ENCODE measurements at places on chromosomes 1 and 21.
A peak's percentile ranks its signal among the peaks of the same experiment; 100 is the strongest.

GRCh38 chr1:221449801-221450470 lies 292.0 kb downstream of the DUSP10 start:
- DNase-seq = no peak

GRCh38 chr1:18190598-18190997 lies 83.0 kb downstream of the IGSF21 start:
- no peak for DNase-seq

DNA sequence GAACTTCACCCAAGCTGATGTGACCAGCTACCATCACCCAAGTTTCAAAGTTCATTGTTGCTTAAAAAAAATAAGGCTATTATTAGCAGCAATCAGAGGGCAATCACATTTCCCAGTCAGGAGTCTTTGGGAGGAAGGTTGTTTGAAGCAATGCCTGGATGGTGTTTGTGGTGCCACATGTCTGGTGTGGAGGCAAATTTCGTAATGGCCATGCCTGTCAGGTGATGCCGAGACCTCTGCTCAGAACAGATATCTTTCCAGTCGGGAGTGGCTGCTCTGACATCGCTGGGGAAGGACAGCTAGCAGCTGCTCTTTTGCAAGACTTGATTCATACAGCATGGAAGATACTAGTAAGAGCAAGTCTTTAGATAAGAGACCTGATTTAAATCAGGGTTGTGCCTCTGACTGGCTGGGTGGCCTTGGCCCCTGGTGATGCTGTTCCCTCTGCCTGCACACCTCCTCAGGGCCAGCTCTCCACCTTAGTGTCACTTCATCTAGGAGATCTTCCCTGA lies 187.8 kb upstream of the JUN start:
- DNase-seq = no peak

GRCh38 chr1:241485554-241485992 lies 34.0 kb downstream of the FH start:
- DNase-seq = no peak

DNA sequence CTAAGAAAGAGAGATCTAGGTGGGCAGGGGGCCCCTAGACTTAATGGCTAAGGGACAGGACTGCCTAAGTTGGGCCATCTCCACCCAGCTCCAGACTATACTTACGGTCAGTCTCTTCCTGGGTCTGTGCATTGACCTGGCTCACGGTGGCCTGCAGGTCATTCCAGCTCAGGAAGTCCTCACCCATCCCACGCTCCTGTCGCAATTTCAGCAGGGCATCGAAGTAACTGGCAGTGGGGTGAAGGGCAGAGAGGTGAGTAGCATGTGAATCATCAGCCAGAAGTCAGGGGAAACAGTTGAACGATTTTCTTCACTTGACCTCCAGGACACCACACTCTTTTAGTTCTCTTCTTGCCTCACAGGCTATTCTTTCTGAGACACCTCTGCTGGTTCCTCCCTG lies 20.5 kb downstream of the IQGAP3 start:
- no peak for DNase-seq

GRCh38 chr1:40476924-40477677 lies at the start of gene ZFP69:
ZFP69 (plus strand) TSS chr1:40477290; CDS start chr1:40479362, 2,072 bp downstream.
- DNase-seq = peak; percentile 76

DNA sequence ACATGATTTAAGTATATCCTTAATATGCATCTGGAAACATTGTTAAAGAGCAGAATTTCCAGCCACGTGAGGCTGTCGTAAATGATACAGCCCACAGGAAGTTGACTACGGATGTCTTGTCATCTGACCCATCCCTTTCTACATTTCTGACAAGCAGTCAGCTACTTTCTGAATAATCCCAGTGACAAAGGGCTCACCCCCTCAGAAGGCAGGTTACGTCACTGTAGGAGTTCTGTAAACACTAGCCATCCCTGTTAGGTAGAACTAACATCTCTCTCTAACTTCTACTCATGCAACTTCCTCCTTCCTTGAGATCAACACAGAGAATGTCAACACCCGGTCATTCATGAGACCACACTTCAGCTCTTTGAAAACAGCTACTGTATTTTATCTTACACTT lies 259.2 kb downstream of the GREM2 start:
- DNase-seq = no peak

DNA sequence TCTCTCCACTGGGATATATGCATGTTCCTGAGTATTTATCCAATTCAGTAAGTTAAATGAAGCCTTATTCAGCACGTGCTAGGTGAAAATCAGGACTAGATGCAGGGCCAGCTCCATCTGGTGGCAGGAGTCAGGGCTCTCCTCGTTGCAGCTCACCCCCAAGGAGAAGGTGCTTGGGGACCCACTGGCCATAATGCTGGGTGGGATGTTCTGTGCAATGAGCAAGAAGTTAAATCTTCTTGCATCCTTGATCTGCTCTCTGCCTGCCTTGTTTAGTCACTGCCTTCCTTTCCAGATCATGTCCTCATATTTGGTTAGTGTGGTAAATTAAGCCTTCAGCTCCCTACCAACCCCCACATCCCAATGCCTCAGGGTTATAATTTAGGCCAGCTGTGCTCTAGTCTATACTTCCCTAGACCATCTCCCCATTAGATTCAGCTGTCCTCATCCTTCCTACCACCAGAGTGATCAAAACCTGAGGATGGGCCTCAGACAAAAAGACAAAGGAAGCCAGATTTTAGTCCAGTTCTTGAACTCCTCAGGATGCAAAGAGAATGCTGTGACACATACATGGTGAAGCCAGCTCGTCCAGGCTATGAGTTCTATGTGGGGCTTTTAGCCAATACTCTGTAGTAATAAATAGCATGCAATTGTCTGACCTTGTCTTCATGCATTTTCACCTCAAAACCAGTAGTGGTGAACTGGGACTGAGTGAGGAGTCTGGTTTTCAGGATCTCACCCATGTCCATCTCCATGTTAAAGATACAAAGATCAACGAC lies 55.9 kb downstream of the SEC16B start:
- DNase-seq = no peak

DNA sequence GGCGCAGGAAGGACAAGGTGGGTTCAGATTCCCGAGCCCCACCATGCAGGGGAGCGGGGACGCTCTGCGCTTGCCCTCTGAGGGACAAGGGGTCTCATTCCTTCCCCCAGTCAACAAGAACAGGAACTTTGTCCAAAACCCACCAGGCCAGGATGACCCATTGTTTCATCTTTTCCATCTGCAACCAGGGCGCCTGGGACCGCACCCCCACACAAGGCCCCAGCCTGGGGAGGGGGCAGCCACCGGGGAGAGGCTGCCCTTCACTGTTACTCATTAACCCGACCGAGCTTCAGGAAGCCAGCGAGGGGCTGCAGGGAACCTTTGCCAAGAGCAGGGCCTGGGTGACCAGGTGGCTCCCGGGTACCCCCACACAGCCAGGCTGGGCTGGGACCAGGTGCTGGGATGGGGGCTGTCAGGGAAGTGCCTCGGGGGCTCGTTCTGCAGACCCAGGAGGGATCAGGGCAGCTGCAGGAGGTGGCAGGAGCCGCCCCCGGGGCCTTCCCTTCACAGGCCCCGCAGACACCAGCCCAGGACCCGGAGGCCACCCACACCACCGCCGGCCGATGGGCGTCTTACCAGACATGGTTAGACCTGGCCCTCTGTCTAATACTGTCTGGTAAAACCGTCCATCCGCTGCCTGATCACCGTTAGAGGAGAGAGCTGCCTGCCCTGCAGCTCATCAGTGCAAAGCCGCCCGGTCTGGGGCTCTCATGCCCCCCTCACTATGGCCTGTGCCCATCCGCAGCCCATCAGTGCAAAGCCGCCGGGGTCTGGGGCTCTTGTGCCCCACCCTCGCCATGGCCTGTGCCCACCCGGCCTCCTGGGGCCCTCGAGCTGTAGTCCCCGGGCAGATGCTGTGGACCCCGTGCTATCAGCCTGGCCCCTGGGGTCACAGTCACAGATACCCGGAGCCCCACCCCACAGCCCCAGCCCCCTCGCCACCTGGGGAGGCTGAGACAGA lies 4.9 kb upstream of the TTLL10 start:
- DNase-seq = no peak

DNA sequence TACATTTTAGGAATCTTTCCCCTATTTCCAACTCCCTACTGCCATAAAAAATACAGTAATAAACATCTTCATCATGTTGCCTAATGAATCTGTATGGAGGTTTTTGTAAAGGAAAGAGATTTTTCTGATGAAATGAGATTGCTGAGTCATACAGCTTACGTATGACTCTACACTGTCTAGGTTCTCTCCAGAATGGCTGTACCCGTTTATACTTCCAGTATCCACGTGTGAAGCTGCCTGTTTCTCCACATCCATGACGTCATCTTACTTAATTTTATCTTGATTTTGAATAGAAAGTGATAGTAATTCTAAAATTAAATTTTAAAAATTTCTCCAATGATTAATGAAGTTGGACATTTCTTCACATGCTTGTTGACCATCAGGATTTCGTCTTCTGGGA lies 103.7 kb downstream of the COQ8A start:
- no peak for DNase-seq

DNA sequence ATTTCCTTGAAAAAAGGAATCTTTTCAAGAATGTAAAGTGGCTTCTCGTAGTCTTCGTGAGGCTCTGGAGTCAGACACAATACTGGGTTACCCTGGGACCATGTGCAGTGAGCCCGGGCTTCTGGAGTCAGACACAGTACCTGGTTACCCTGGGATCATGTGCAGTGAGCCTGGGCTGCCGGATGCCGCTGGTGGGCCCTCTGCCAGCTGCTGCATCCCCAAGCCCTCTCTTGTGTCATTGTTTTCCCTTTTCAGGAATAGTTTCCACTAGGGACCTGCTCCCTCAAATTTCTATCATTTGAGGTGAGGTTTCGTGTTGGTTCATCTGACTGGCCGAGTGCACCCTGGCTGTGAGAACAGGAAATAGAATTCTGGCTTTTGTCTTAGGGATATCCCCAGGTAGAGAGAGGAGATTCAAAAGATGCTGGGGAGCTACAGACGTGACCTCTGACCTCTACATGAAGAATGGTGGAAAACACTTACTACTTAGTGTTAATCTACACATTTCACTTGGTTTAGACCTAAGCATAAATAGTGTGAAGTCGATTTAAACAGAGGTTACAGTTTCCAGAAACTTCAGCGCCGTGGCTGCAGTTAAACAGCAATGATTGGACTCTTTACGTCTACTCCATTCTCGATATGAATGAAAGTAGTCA lies 10.6 kb downstream of the ADARB1 start:
- DNase-seq = no peak

- no peak for DNase-seq
Observed at GRCh38 chr1:181548497-181548896, 65.2 kb downstream of the CACNA1E start.

GRCh38 chr21:46422636-46423241 lies 36.0 kb upstream of the DIP2A start:
- DNase-seq = no peak

- DNase-seq = no peak
Observed at GRCh38 chr1:108554682-108555427, 5.0 kb upstream of the EEIG2 start.

DNA sequence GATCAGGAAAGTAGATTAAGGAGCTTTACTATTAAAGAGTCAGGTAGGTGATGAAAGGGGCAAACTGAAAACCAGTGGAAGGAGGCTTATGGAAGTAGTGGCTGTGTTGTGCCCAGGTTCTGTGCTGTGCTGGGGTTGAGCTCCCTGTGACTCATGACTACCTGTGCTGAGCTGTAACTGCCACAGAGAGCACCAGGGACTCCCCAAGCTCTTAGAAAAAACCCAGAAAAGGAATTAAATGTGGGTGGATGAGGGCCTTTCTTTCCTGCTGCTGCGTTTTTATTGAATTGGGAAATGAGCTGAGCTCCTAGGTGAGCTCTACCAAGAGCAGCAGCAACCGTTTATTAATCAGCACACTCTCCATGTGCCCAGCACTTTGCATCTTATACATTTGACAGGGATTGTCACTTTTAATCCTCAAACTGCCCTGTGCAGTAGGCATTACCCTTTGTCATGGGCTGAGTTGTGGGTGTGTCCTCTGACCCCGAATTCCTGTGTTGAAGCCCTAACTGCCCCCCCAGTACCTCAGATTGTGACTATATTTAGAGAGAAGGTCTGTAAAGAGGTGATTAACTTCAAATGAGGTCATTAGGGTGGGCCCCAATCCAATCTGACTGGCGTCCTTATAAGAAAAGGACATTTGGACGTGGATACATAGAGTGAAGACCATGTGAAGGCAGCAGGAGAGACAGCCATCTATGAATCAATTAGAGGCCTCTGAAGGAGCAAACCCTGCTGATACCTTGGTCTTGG lies 65.4 kb downstream of the AK4 start:
- no peak for DNase-seq

- DNase-seq = no peak
Observed at GRCh38 chr21:14684071-14684470, 138.0 kb upstream of the SAMSN1 start.

- DNase-seq = no peak
Observed at GRCh38 chr1:52628614-52629324, 4.2 kb upstream of the SHISAL2A start.

DNA sequence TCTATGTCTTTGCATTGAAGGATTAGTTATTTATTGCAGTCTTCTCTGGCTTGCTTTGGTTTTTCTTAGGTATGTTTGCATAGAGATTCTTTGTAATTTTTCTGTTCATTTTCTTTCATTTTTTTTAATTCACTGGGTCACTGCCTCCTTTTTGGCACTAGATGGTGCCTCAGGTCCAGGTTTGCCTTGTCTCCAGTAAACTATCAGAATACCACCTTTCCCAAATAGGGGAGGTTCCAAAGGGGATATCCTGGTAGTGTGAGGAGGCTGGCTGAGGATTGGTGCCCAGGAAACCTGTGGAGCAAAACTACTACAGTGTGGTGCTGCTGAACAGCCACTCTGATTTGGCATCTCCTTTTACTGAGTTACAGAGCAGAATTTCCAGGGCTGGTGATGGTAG lies 257.1 kb downstream of the KCTD3 start:
- no peak for DNase-seq

- no peak for DNase-seq
Observed at GRCh38 chr1:60223158-60223557, 149.6 kb upstream of the C1orf87 start.

DNA sequence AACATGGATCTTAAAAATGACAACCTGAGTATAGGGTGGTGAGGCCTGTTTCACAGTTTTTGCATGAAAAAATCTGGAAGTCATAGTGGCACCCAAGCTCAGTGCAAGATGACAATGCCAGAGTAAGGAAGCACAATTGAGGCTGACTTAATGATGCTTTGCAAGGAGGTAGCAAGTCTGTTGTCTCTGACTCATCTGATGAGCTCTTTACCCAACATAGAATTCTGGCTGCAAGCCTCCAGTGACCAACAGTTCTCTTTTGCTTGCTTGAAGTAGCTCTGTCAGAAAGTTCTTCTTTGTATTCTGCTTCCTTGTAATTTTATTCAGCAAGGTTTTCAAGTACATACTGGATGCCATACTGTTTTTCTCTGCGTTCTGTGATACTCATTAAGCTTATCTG lies 117.1 kb downstream of the FOXD2 start:
- no peak for DNase-seq

DNA sequence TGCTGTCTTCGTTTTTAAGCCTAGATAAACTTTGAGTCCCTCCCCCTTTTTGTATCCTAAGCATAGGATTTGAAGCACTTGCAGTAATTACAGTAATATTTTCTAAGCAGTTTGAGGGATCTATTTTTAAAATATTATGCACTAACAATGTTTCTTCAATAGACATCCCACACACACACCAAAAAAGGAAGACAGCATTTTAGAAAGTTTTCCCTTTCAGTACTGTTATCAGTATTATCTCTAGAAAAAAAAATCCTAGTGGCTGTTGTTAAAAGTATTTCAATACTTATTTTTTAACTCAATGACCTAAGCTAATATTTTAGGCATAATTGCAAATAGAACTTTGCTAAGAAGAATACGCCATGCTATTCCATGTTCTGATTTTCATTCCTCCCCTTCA lies 15.1 kb downstream of the MCOLN3 start:
- no peak for DNase-seq

Measured in activated CD8-positive, alpha-beta memory T cell treated with anti-CD3 and anti-CD28 coated beads, Interleukin-2, amount 50 U/mL, for 4 hours (primary cell).